ENCODE measurements at places on chromosomes 11 and 22.

DNA sequence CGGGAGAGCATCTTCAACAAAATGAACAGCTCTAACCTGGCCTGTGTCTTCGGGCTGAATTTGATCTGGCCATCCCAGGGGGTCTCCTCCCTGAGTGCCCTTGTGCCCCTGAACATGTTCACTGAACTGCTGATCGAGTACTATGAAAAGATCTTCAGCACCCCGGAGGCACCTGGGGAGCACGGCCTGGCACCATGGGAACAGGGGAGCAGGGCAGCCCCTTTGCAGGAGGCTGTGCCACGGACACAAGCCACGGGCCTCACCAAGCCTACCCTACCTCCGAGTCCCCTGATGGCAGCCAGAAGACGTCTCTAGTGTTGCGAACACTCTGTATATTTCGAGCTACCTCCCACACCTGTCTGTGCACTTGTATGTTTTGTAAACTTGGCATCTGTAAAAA lies 109.9 kb downstream of the ARHGAP8 start:
- DNase-seq, result no peak

DNA sequence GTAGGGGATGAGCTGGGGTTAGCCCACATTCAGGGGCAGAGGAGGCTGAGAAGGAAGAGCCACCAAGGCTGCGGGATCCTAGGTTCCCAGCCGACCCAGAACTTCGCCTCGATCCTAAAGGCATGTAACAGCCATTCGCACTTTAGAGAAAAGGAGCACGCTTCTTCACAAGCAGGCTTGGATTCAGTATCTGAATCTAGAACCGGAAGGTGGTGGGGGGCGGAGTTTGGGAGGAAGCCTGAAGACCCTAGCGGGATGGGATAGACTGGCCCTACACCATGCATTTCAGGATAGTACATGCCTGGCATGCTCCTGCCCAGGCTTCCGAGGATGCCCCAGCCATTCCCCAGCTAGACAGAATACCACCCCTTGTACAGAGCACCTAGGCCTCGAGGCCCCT lies 4.4 kb downstream of the SCARF2 start:
- no peak for DNase-seq

GRCh38 chr11:6656936-6657335 lies 1.3 kb upstream of the DCHS1 start:
- DNase-seq, result no peak

GRCh38 chr22:17897858-17898257 lies 123.6 kb upstream of the BID start:
- no peak for DNase-seq

Measured in activated CD4-positive, alpha-beta T cell treated with anti-CD3 and anti-CD28 coated beads for 1 hour (primary cell).